ENCODE measurements at places on chromosomes 6 and 20.

GRCh38 chr6:169248521-169248971, 5.1 kb downstream of the THBS2 start:
- DNase-seq: no peak

DNA sequence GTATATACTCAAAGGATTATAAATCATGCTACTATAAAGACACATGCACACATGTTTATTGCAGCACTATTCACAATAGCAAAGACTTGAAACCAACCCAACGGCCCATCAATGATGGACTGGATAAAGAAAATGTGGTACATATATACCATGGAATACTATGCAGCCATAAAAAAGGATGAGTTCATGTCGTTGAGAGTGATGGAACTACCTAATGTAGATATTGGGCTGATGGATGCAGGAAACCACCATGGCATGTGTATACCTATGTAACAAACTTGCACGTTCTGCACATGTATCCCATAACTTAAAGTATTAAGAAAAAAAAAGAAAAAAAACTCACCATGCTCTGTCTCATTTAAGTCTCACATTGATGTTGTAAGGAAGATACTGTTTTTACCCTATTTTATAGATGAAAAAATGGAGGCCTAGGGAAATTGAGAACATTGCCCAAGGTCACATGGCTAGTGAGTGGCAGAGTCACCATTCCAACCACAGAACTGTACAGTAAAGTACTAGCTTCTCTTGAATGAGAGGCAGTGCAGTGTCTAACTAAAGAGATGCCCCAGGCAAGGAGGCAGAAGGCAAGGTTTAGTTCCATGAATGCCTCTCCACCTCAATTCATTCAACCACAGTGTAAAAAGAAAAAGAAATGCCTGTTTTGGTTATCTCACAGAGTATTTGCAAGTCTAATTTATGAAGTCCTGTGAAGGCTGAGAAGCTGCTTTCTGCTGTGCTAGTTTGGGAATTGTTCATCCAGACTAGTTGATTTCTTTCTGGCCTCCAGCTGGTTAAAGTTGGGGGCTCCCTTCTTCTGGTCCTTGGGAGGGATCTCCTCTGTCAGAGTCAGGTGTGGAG, 68.2 kb downstream of the FIG4 start:
- no peak for DNase-seq

DNA sequence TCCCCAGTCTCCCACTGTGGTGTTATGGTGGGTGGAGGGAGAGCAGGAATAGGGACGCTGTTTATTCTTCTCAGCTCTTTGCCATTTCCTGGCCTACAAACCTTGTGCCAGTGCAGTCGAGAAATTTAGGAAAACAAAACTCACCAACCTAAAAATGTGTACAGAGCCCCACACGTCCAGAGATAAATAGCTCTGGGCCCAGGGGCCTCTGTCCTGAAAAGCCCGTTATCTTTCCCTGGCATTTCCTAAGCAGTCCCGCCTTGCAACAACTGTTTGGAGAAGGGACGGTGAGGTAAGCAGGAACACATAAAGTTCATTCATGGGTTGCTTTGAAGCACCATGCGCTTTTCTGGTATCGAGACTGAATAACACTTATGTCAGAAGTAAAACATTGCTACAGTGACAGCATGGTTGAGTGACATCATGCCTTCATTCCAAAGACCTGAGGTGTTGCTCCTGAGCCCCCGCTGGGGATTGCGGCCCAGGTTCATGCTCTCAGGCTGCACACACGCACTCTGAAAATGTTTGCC, 80.1 kb upstream of the NXT1 start:
- DNase-seq: no peak

- DNase-seq: no peak
Measured at GRCh38 chr6:52015953-52016352, 71.5 kb downstream of the PKHD1 start.

- no peak for DNase-seq
Measured at GRCh38 chr20:50026746-50027575, 44.2 kb downstream of the SNAI1 start.

GRCh38 chr6:84867521-84867920, 103.1 kb upstream of the TBX18 start:
- no peak for DNase-seq

DNA sequence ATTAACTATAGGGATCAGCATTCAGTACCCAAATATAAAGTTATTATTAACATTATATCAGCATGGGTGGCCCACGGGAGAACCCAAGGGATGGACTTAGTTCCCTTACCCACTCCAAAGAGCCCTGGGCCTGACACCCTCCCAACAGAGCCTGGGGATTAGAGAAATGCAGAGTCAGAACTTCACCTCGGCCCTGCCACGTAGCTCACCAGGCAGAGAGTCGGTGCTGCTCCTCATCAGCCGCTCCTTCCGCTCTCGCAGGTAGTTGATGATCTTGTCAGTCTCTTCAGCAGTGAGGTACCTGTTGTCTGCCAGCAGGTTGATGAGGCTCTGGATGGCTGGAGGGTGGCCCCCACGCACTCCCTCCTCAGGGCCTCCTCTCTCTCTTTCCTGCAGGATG, 26.6 kb downstream of the NCOA5 start:
- DNase-seq: no peak

- no peak for DNase-seq
Measured at GRCh38 chr6:74420221-74420620, 724.2 kb downstream of the CD109 start.

DNA sequence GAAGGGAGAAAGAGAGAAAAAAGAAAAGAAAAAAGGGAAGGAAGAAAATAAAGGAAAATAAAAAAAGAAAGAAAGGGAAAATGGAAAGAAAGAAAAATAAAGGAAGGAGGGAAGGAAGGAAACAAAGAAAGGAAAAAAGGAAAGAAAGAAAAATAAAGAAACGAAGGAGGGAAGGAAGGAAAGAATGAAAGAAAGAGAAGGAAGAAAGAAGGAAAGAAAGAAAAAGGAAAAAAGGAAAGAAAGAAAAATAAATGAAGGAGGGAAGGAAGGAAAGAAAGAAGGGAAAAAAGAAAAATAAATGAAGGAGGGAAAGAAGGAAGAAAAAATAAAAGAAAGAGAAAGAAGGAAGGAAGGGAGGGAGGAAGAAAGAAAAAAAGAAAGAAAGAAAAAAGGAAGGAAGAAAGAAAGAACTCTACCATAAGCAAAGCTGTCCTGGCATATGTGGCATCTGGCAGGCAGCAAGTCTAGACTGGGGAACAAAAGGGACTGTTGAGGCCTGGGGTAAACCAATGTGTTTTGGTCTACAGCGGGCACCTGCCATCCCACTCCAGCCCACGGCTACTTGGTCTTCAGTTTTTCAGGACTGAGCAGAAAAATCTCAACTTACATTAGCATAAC, 86.9 kb downstream of the TFAP2C start:
- no peak for DNase-seq

DNA sequence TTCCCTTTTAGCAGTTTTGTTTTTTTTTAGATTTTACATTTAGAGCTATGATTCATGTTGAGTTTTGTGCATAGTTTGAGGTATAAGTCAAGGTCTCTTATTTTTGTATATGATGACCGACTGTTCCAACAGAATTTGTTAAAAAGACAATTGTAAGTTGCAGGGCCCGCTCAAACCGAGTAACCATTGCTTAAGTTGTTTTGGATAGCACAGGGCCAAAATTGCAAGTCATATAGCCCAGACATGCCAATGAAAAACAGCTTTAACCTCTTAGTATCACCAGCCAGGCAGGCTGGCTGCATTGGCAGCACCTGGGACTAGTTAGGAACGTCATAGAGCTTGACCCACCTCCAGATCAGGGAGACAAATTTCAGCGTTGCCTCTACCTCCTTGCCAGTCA, 47.3 kb downstream of the PFDN4 start:
- no peak for DNase-seq

DNA sequence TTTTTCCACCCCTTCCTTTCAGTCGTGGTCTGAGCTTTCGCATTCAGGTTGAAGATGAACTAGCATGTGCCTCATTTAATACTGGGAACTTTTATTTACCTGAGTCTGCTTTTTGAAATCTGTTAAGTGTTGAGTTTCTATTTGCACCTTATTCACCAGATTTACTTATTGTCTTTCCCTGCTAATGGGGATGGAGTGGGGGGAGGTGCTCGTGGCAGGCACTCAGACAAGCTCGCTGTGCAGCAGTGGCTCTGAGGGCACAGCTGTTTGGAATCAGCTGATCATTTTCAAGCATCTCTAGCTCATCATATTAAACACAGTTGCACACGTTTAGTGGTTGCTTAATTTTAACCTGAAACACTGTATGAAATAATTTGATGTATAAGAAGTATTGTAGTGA, 35.6 kb downstream of the UTRN start:
- DNase-seq: no peak

GRCh38 chr6:125423047-125423446, 121.3 kb upstream of the HDDC2 start:
- no peak for DNase-seq

- no peak for DNase-seq
Measured at GRCh38 chr20:8228315-8228714, 96.2 kb downstream of the PLCB1 start.

- no peak for DNase-seq
Measured at GRCh38 chr6:164436976-164437375, 872.4 kb downstream of the C6orf118 start.

GRCh38 chr6:170439366-170440361, 113.4 kb downstream of the PSMB1 start:
- DNase-seq: no peak

DNA sequence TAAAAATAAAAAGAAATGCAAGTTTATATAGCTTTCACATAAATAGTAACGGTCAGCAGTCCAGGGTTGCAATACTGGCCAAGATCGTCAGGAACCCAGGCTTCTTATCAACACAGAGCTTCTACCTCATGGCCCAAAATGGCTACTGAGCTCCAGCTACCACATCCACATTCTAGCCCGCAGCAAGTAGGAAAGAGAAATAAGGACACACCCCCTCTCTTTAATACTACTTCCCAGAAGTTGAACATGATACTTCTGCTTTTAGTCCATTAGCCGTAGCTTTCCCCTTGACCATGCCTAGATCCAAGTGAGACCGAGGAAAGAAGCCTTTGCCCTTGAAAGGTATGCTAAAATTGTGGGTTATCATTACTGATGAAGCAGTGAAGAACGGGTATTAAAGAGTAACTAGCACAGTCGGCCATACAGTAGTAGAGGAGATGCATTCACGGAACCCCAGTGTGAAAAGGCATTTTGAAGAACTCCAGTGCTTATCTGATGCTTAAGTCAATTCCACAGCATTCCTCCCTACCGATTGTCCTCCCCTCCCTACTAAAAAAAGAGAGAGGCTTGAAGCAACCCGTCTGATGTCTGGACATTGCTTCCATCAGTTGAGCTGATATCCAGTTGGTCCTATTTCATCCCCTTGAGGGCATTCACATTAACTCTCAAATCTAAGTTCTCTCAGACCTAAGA, 226.9 kb upstream of the RREB1 start:
- DNase-seq: no peak

- DNase-seq: peak; percentile 14
Measured at GRCh38 chr6:57173056-57173885, 1.1 kb downstream of the BAG2 start.

DNA sequence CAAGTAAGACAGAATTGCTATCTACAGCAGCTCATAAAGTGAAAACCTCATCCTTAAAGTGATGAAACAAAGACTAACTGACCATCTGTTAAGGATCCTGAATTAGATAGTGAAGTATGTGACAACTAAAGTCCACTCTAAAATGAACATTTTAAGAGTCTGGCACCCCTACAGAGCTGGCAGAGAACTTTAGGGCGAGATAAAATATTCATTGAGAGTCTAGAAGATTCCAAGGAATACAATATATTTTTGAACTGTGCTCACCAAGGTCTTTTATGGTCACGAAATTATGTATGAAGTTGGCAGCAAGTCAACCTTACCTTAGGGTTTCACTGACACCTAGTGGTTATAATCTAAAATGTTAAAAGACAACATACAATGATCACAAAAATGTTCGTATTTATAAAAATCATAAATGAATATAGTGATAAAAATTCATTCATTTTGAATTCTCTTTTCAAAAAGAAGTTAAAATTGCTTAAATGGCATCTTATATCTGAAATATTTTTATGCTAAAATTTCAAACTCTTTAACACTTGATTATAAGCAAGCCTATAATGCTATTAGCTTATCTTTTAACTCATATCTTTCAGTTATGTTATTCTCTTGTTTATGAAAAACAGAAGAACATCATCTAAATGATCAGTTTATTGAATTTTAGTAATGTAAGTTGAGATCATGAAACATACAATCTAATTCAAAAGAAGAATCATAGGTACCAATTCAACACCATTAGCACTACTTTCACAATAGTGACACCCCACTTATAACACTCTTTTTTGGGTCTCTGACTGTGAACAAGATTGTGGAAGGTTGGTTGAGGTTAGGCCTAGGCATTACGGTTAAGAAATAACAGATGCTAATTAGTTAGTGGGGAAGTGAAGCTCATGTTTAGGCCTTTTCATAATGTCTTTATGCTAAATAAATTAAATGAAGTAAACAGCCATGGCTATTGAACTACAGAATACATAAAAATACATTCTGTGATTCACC, 27.5 kb downstream of the RSPH3 start:
- no peak for DNase-seq

DNA sequence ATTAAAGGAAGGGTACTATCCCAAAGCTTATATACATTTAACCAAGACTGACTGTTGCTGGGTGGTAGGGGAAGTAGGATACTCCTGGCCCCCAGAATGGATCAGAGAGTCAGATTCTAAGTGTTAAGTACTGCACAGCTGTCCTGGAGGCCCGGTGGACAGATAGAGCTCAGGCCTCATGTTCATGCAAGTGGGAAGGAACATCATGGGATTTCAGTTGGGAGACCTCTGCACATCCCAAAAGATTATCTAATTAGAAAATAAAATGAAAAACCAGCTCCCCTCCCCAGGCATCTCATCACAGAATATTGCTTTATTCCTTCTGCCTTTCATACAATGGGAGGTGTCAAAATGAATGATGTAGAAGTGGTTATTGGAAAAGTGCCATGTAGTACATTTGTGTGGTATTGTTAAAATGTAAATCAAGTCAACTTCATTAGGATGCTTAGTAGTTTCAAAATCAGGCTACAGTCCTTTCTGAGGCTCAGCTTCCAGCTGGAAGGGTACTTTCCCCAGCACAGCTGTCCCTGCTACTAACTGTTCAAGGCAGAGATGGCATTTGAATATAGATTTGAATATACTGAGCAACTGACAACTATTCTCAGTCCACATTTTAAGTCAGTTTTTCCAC, 82.9 kb downstream of the SLC35B3 start:
- no peak for DNase-seq

DNA sequence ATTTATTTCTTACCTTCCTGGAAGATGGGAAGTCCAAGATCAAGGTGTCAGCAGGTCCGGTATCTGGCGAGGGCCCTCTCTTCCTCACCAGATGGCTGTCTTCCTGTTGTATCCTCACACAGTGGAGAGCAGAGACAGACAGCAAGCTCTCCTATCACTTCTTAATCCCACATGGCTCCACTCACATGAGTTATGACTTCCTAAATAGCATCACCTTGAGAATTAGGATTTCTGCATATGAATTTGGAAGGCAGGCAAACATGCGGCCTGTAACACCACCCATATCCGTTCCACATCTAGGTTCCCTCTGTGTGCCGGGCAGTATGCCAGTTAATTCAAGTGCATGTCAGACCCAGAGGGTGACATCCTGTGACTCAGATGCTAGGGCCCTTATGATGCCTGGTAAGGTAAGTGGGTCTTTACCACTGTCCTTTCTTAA, 2.1 kb downstream of the RAET1E start:
- DNase-seq: no peak

- no peak for DNase-seq
Measured at GRCh38 chr20:20926222-20926905, 179.8 kb downstream of the LINC00237 start.

GRCh38 chr20:56653211-56653610, 24.1 kb downstream of the TFAP2C start:
- no peak for DNase-seq

GRCh38 chr20:23005776-23006175, 29.3 kb upstream of the SSTR4 start:
- no peak for DNase-seq

Data from activated T-cell treated with anti-CD3 and anti-CD28 coated beads for 24 hours (primary cell).